Peyer's patch (tissue), 4 donors: ENCODE measurements at places on chromosomes 4 and X. TPM values are rescaled to one million over a fixed set of nuclear protein-coding genes. Genes with fewer than 3 reads are reported as not detected.

The PNMA5 gene
- total RNA-seq = not detected

The CPZ gene
- not detected for total RNA-seq

DNA sequence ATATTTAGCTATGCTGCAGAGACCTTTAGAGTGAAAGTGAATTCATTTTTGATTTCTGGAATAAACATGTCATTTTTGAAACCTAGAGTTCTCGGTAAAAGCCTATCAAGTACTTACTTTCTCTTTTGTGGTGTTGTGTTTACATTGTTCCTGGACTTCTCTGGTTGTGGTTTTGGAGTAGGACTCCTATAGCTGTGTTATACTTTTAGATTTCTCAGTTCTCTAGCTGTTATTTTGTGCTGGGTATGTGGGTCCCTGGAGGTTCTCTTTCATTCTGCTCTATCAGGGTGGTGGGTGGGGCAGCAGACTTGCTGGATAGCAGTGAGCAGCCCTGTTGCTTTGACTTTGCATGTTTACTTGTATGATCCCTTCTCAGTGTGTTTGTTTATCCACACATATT is 25.6 kb upstream of the MSMO1 start:
- no peak for DNase-seq

DNA sequence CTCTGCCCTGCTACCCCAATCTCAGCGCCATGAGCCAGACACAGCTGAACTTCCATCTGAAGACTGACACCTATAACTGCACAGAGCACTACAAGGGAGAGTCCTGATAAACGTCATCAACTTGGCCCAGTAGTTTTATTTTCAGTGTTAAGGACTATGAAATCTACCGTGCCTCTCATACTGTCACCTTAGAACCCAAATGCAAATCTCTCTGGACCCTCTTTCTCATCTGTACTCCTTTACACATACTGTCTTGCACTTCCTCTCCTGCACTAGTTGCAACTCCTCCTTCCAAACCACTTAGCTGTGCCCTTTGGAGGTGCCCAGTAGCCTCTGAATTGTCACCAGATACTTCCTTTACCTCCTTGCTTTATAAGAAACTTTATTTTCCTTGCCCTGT is 420.2 kb upstream of the CNKSR2 start:
- DNase-seq = no peak

The FAM53A gene
- total RNA-seq = 1.5 TPM
